ENCODE measurements at places on chromosomes 3 and 15.
A peak's percentile ranks its signal among the peaks of the same experiment; 100 is the strongest.

DNA sequence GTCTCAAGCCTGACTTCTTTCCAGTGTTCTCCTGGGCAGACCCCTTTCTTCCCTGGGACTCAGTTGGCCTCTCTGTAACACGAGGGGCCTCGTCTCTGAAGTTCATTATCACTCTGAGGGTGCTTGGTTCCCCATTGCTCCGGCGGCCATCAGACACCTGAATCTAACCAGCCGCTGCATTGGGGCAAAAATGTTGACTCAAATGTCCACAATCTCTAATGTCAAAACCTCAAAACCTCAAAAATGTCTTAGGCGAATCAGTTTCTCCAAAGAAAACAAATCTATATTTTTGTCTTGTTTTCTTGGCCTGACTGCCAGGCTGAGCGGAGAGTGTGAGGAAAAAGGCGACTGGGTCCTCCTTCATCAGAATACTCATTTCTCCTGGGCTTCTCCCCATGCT lies 220.7 kb downstream of the VPS13C start:
- DNase-seq: peak; percentile 50

GRCh38 chr15:47711655-47712054 lies 5.7 kb upstream of the SEMA6D start:
- DNase-seq: no peak

DNA sequence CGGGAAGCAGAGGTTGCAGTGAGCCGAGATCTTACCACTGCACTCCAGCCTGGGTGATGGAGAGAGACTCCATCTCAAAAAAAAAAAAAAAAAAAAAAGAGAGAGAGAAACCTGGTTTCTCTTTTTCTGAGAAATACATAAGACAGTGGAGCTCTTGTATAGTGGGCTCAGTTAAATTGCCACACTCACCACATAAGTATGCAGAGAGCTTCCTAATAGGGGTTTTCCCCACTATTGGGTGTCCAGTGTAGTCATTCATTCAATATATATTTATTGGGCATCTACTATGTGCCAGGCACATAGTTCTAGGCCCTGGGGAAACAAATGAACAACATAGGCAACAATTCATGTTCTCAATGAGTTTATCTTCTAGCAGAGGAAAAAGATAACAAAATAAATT lies 48.9 kb upstream of the FMN1 start:
- DNase-seq: peak; percentile 48

GRCh38 chr3:155112661-155113389 lies 32.7 kb downstream of the MME start:
- DNase-seq: no peak

GRCh38 chr3:26449996-26450395 lies 172.6 kb upstream of the LRRC3B start:
- no peak for DNase-seq

GRCh38 chr15:66133247-66133885 lies 120.2 kb downstream of the MEGF11 start:
- DNase-seq: no peak

- peak; percentile 40 for DNase-seq
Measured at GRCh38 chr3:9793161-9793781, 389 bp downstream of the ARPC4 start.

DNA sequence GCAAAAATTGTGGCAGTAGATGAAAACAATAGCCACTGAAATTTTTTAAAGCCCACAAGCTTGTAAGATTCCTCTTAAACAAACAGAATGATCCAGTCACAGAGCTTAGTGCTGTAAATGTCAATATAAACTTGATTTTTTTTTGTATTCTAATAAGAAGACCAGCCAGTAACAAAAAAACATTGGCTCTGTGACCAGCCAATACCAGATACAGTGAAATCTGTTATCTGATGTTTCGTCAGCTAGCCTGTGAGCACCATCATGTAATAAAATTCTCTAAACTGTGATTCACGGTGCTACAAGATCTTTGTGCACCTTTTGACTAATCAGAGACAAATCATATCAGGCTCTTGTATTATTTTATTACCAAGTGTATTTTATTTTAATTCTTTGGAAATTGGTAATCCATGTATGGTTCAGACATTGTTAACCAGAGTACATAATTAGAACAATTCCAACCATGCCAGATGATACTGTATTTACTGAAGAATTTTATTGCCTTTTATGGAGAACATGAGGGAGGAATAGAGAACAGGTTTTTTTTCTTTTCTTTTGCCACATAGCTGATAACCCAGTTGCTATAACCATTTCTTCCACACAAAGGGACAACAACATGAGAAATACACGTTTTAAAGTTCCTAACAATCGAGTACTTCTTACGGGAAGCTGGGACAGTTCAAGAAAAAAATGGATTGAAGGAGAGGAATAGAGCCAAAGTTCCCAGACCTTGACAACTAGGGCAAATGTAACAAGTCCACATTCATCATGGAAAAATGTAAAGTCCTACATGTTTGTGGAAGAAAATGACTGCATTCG lies 71.9 kb downstream of the FILIP1L start:
- DNase-seq: peak; percentile 91

DNA sequence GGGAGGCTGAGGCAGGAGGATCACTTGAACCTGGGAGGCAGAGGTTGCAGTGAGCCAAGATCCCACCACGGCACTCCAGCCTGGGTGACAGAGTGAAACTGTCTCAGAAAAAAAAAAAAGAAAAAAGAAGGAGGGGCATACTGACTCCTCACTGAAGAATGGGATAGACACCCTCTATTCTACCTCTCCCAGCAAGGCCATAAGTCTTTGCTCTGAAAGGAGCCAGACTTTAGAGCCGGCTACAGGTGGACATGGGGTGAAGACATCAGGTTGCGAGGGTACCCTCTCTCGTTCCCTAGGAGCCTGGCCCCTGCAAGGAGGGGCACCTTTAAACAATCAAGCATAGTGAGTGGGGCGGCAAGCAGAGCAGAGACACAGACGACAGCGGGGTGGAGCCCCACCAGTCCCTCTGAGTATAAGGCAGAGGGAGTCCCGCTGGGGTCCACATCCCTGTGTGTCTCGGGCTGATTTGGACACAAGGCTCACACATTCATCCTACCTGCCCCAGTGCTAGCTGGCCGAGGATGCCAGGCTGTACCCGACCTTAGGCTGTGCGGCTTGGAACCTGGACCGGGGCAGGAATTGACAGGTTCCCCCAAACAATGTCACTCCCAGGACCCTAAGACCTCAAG lies 1.1 kb downstream of the GRAMD2A start:
- no peak for DNase-seq

- peak; percentile 12 for DNase-seq
Measured at GRCh38 chr3:67578416-67578815, 76.0 kb downstream of the SUCLG2 start.

- no peak for DNase-seq
Measured at GRCh38 chr3:178558637-178559036, 22.4 kb downstream of the KCNMB2 start.

- DNase-seq: no peak
Measured at GRCh38 chr3:72756900-72757299, 91.3 kb downstream of the SHQ1 start.

GRCh38 chr3:88410259-88410658 lies 260.5 kb downstream of the C3orf38 start:
- no peak for DNase-seq

DNA sequence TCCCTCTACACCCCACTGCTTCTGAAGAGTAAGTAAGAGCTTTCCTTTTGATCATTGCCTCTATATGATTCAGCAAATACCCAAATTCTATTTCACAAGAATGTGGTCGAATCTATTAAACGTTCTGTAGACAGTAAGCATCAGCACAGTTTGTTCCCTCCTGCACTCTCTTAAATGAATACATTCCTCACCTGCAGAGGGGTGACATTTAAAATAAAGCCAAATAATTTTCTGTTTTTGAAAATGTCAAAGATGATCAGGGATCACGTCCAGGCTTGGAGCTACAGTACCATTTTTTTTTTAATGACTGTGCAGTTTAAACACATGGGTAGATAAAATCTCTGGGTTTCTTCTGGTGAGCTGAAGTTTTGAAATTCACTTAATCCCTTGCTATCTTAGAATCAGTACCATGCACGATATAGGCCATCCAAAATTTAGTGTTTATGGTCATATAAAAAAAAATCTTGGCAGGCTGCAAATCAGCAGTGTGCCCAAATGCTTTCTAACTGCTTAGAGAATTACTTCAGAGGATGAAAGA lies 12.8 kb downstream of the PYDC2 start:
- no peak for DNase-seq

DNA sequence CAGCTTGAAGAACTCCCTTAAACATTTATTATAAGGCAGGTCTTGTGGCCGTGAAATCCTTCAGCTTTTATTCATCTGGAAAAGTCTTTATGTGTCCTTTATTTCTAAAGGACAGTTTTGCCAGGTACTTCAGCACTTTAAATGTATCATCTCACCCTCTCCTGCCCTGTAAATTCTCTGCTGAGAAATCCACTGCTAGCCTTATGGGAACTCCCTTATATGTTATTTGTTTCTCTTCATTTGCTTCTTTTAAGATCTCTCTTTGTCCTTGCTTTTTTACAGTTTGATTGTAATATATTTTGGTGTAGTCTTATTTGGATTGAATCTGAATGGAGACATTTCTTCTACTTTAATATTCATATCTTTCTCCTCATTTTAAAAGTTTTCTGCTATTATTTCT lies 86.7 kb upstream of the RBMS3 start:
- DNase-seq: no peak

DNA sequence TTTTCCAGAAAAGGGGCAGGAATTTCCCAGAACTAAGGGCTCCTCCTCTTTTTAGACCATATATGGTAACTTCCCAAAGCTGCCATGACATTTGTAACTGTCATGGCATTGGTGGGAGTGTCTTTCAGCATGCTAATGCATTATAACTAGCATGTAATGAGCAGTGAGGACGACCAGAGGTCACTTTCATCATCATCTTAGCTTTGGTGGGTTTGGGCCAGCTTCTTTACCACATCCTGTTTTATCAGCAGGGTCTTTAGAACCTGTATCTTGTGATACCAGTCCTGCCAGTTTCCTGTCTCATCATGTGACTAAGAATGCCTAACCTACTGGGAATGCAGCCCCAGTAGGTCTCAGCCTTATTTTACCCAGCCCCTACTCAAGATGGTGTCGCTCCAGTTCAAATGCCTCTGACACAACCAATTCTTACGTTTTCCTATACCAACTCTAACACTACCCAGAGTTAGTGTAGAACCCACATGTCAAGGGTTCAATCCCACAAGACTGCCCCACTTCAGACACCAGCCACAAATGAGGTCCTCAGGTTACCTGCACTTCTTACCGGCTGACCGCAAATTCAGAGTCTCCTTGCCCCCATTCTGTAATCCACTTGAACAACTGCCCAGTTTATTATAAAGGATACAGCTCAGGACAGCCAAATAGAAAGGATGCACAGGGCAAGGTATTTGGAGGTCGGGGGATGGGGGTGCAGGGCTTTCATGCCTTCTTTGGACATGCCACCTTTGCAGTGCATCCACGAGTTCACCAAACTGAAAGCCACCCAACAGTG lies 17.7 kb downstream of the FOXB1 start:
- DNase-seq: no peak

DNA sequence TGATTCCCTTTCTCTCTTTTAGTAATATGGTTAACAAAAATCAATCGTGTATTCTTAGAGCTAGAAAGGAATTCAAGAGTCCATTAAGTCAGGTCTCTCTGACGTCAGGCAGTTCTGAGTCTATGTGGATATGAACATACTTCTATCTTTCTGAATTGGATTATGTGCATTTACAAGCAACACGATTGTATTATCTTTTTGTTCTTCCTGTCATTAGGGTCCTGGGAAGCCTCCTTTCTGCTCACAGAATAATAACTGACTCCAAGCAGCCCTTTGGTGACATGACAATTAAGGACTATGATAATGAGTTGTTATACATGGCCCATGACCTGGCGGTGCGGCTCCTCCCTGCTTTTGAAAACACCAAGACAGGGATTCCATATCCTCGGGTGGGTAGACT lies 14.0 kb downstream of the EDEM1 start:
- no peak for DNase-seq

DNA sequence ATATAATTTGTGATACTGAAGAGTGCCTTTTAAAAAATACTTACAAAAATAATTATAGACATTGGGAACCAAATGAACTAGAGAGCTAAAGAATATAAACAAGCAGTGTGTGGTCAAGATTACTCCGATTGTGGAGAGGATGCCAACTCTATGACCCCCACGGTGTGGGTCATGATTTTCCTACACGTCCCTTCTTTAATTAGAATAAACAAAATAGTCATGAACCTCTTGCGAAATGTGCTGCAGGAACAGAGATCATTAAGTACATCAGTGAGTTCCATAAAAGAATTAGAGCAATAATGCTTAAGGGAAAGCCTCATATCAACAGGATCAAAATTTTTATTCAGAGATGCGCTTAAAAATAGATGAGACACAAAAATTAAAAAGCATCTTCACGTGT lies 476.6 kb upstream of the ROBO1 start:
- peak; percentile 14 for DNase-seq

GRCh38 chr3:75978686-75979085 lies 193.3 kb upstream of the ZNF717 start:
- DNase-seq: peak; percentile 4

DNA sequence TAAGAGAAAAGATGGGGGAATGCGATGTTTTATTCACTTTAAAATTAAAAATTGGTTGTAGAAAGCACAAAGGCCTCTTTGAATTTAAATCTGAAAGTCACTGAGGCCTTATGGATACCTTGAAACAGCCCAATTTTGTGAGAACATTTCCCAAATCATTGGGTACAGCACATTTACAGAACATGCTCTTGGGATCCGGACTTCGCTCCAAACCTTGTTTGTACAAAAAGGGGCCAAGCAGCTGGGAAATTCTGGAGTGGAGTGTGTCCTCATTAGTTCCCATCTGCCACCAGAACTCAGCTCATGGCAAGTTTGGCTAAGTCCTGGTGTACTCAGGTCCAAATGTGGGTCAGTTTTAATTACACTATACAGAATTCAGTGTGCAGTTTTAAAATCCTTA lies 254.2 kb downstream of the ZBTB20 start:
- DNase-seq: no peak

DNA sequence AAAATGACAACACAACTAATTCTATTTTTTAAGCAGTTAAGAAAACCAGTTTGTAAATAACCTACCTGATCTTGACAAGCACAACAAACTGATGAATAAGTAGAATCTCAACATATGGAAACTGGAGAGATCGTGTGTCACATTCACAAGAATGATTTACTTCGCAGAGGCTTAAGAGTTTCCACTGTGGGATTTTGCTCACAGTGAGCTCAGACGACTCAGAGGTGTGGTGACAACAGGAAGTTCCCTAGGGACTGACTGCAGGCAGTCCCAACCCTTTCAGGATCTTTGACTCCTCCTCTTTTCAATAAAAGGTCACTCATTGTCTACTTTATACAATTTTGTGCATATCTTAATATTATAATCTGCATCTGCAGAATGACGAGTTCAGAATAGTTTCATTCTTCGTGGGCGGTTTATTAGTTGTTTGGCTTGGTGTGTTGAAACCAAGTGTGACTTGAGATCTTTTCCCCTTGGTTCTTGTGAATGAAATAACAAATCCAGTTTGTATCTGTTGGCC lies at the start of gene LIPH:
Gene LIPH (minus strand): TSS at position 231 of the 520 bp plus-strand sequence. CDS start 117 bp downstream, at position 114.
- peak; percentile 46 for DNase-seq

DNA sequence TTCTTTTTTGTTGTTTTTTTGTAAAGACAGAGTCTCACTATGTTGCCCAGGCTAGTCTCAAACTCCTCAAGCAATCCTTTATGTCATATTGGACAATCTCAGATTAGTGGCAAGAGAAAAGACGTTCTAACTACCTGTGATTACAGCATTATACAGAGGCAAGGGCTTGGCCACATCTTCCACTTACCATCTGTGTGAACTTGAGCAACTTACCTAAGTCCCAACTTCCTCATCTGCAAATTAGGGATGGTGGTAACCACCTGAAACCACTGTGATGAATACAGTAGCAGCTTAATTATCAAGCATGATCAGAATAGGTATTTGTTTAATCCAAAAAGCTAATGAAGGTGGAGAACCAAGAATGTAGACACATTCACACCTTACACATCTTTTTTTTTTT lies 16.1 kb downstream of the LRRC2 start:
- no peak for DNase-seq

All from brain microvascular endothelial cell (primary cell).